ENCODE measurements at places on chromosomes 4 and X.

- DNase-seq = no peak
Measured at GRCh38 chrX:107227780-107228485, 21.5 kb downstream of the DNAAF6 start.

DNA sequence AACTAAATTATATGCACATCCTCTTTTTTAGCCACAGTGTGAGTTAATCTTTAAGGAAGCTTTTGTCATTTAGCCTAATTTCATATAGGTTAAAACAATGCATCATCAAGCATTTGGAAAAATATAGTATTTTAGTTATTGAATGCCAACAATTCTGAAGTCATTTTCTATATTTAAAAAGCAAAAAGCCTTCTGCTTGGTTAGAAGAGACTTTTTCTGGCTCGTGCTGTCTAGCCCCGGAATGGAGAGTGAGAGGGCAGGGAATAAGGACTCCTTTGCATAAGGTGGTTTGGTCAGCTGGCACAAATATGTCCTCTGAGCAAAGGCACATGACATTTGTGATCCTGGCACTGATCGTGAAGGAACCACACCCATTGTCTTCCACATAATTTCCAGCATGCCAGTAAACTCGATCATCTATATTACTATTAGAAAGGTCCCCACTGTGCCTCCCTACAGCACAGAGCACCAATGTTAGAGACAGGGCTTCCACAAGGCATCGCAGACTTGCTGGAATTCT lies 393.7 kb upstream of the INTU start:
- no peak for DNase-seq

GRCh38 chrX:3244955-3245354 lies 101.5 kb downstream of the MXRA5 start:
- peak; percentile 1 for DNase-seq

GRCh38 chr4:52243367-52243766 lies 192.3 kb downstream of the SPATA18 start:
- DNase-seq = no peak

- DNase-seq = no peak
Measured at GRCh38 chr4:2786794-2787229, 6.1 kb upstream of the SH3BP2 start.

- DNase-seq = no peak
Measured at GRCh38 chr4:134282680-134283079, 81.1 kb upstream of the PABPC4L start.

GRCh38 chr4:25861951-25862410 lies 807 bp downstream of the SEL1L3 start:
- DNase-seq = no peak

DNA sequence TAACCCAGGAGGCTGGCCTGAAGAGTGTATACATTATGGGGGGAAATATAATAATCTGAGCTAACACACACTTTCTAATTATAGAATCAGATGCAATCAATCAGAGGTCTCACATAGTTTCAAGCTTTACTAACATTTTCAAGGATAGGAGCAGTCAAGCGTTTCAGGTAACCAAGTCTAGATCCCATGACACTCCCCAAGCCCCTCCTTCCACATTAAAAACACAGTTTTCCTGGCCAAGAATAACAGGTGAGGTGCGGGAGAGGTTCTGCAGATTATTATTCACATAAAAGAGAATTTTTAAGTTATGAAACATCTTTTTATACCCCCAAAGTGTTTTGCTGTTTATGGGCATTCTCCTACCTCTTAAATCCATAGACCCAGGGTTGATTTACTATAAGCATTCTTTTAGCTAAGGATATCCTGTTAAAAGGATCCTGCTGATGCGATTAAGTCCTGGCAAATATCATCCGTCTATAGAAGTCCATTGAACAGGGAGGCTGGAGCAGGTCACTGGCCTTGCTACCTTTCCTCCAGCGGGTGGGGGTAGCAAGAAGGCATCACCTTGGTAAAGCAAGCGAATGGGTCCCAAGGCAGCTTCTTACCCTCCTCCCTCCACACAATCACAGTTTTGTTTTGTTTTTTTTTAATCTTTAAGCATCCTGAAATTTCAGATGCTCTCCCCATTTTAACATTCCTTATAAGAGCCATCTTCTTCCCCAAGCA lies 104.7 kb upstream of the GPM6A start:
- DNase-seq = no peak
